Cardiac muscle cell (in vitro differentiated cells and primary cell): ENCODE measurements at places on chromosomes 2 and 18.
A peak's percentile ranks its signal among the peaks of the same experiment; 100 is the strongest.

- DNase-seq, result peak; percentile 50
Observed at GRCh38 chr2:192741889-192742288, 547.2 kb upstream of the TMEFF2 start.

DNA sequence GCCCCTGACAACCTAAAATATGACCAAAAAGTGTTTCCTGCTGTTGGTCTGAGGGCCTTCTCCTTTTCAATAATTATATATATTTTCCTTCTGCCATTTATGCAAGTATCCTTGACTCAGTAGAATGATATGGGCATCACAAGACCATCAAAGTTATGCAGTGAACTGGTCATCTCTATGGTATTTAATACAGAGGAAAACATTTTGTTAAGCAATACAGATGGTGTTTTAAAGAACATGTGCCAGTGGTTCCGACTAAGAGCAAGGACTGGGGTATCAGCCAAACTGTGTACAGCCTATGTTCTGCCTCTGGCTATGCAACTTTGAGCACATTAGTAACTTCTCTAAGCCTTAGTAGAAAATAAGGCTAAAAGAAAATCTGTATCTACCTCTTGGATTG, 179.0 kb downstream of the TRABD2A start:
- DNase-seq, result no peak

DNA sequence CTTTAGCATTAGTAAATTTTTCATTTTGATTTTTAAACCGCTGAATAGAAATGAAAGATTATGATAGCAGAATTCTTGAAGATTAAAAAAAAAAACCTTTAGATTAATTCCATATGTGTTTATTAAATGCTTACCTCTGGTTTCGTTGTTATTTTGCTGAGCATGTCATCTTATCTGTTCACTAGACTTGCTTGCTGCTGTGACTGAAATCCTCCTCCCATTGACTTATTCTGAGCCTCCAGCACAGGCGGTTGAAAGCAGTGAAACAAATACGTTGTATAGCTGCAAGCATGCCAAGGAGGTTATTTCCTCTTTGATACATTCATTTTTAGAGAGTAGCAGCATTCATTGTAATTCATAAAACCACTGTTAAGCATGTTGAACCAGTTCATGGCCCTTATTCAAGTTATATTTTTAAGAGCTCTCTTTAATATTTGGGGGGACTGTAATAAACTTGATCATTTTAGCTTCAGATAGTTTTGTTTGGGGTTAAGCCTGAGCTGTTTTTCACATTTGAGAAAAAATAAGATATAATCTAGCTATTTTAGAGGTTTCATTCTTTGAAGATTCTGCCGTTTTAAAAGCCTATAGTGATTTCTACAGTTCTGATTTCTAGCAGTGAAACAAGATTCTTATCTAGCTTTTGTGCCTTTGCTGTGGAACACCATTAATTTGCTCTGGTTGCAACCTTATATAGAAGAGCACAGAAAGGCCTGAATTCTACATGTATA, at the start of gene HTR2B:
HTR2B (minus strand) TSS at position 205 of the 731 bp plus-strand sequence. CDS start 1,278 bp downstream, outside the sequence.
- peak; percentile 69 for DNase-seq

DNA sequence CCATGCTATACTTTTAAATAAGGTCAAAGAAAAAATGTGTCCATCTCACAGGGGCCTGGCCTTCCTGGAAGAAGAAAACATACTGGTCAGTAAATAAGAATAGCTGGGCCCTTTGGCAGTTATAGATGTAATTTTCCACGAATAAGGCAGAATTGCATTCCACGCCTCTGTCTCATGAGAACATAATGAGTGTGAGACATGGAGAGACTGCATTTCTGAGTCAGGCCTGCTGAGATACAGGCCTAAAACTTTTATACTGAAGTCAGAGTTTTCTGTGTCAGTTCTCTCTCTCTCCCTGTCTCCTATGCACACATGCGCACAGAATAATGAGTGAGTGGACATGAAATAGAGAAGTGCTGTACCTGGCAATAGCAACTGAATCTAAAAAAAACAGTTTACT, 20.4 kb upstream of the IL1R1 start:
- DNase-seq, result peak; percentile 80

DNA sequence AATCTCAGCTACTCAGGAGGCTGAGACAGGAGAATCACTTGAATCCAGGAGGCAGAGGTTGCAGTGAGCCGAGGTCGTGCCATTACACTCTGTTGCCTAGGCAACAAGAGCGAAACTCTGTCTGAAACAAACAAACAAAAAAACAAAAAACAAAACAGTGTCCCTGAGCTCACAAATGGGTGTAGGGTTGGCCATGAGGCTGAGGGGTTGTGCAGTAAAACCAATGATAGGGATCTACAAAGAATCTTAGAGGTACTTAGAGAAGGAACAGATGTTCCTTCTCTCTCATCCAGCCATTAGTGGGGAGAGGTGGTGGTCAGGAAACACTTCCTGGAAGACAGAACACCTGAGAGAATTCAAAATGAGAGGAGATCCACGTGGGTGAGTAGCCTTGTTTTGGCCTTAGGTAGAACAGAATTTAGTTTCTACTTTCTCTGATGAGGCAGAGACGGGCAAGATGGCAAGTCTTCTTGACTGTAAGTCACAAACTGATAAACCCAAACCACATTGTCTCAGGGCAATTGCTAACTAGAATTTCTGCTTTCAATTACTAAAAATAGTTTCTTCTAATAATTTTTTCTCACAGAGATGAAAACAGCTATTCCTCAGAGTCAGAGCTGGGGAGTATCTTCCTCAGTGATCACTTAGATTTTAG, 61.5 kb upstream of the PPM1B start:
- DNase-seq, result no peak

DNA sequence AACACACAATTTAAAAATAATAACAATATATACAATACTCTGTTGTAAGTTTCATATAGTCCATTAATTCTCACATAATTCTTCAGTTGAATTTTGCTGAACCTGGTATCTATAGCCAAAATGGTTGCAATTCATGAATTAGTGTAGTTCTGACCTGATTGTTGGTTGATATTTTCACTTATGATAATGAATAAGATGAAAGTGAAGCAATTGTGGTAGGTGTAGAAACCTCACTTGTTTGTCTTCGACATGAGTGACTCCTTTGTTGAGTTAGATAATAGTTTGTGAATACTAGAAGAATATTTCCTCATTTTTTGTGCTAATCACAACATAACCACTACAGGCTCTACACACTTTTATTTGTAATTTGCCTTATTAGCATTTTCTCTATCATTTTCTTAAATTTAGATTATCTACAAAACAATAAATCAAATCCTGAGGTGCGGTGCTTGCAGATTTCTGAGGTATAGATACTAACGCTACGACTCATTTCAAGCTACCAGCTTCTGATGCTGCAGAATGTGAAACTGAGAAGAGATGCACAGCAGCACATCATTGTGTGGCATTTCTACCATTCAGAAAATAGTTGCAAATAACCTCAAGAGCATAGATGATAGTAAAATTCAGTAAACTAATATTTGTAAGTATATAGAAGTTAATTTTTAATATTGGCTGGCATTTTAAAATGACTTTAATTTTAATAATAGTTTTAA, 117.9 kb downstream of the KCNH7 start:
- no peak for DNase-seq

DNA sequence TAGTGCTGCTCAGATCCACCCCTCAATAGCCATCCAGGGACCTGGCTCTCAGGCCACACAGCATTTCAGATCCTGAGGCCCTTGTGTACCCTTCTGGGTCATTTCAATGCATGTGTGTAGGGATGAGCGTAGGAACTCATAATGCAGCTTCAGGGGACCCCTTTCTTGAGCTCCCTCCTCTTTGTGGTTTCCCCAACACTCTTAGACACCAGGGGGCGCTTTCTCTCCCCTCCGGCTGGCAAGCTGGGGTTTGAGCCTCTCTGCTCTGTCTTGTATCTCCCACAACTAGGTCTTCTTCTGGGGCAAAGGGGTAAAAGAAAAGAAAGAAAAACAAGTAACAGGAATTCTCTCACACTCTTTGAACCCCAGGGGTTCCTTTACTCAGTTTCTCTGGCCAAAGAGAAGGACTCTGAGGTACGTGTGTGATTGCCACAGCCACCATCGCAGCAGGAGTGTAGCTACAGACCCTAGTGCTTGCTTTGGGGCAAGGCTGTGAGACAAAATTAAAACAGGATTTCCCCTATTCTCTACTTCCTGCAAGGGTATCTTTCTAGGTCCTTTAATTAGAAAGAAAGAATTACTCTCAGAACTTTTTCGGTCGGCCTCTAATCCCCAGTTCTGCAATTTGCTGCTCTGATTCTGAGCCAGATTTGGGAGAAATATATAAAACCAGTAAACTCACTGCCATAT, 38.0 kb downstream of the CABYR start:
- DNase-seq, result peak; percentile 71

DNA sequence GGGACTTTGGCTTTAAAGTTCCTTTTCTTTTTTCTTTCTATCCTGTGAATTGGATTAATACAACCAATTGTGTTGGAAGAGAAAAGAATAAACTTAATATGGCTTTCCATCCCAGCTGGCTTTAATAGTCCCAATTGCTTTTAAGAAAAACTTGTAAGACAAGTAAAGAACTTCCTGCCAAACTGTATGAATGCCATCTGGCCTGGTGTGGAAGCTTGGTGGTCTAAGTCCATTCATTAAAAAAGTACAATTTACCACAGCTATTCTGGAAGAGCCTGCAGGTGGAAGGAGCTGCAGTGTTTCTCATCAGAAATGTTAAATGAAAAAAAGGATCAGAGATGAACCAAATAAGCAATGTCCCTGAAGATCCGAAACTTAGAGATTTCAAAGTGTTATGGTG, 103.9 kb downstream of the KLHL14 start:
- no peak for DNase-seq

DNA sequence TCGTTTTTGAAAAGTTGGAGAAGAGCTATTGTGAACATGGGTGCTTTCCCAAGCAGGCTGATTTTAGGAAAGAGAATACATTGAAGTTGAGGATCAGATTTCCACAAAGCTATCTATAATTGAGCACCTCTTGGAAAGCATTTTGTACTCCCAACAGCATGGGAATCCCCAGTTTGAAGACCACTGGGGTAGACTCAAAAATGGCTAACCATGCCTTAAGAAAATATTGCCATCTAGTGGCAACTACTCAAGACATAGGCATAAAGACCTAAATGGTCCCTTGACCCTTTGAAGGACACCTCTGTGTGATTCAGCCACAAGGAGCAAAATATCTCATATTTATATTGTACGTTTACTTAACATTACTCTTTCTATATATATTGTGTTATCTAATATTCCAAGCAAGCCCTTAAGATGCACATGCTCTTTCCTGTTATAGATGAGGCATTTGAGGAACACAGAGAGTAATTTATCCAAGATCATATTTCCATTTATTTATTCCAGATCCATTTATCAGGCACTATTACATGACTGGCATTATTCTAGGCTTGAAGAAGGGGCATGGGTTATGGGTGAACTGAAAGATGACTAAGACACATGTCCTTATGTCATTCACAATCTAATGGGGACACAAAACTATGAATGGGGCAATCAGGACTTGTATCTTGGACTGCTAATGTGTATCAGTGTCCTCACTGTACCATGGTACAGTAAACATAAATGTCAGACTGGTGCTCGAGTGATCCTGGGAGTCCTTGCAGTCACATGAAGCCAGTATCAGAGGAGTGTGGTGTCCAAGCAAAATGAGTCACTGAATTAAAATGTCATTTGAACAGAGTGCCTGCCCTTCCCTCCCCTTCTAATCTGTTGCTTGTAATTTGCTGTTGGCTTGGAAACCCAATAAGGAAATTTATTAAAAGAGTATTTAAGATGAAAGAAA, 121.0 kb upstream of the XPO1 start:
- DNase-seq, result peak; percentile 71

DNA sequence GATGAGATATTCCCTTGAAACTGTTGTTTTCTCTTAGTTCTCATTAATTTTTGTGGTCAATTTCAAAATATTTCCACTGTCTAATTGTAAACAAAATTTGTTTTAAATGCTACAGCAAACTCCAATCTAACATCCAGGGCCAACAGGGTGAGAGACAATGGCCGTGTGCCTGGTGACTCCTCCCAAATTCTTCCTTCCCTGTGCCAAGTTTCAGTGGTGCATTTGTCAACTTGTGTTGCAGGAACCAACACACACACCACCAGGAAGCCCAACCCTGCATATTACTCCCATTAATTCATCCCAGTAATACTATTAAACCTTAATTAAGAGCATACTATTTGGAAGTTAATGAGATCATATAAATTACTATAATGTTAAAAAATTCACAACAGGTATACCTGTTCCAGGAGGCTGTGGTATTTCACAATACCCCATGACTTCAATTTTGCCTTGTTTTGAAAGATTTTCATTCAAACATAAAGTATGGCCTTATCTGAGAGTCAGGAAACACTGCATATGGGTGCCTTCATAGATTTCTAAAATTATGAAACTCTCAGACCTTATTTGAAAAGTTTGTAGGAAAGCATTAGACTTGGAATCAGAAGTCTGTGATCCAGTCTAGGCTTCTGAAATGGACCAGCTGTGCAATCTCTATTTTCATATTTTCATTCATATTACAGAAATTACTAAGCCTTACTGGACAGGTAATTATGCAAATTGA, 1.1 kb downstream of the SERPINB2 start:
- DNase-seq, result no peak

DNA sequence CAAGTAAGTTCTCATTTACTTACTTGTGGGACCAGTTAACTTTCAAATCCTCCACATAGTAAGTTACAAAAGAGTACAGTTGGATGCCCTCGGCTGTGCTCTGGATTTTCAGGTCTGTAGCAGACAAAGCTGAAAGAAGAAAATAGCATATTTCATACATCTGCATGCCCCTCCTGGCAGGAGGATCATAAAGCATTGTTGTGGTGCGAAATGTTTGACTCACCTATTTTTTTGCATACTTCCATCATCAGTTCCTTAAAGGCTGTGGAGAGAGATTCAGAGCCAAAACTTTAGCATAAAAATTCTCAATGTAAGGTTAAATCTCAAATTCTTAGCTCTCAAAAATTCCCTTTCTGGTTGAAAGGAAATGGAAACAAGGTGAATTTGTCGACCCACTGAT, 70.8 kb upstream of the LPIN2 start:
- DNase-seq, result no peak

DNA sequence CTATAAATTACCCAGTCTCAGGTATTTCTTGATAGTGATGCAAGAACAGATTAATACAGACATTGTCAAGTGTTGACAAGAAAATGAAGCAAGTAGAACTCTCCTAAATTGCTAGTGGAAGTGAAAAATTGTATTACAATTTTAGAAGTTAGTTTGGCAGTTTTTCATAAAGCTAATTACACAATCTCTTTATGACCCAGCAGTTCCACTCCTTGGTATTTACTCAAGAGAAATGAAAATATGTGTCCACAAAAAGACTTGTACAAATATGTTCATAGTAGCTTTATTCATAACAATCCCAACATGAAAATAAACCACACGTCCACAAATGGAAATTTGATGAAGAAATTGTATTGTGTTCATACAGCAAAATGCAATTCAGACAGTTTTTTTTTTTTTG, 49.4 kb downstream of the PDE1A start:
- no peak for DNase-seq

DNA sequence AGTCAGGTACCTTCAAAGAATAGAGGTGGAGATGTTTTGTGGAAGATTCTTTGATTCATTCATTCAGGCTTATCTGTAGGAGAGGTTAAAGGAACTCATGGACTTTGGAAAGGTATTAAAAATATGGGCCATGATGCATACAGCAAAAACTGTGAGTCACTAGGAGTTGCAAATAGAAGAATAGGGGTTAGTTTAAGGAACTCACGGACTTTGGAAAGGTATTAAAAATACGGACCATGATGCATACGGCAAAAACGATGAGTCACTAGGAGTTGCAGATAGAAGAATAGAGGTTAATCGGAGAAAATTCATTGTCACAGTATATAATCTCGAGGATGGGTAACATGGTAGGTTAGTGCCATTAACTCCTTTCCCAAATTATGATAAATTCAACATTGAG, 41.2 kb downstream of the SLC9A2 start:
- DNase-seq, result no peak

- DNase-seq, result no peak
Observed at GRCh38 chr2:715038-715437, 37.8 kb upstream of the TMEM18 start.

GRCh38 chr18:9708434-9709303, 568 bp downstream of the RAB31 start:
- DNase-seq, result peak; percentile 35
